ENCODE measurements at places on chromosomes 13 and 19. TPM values are rescaled to one million over a fixed set of nuclear protein-coding genes. Genes with fewer than 3 reads are reported as not detected.

- DNase-seq, result no peak
- no peak overlapping the region for H3K27ac ChIP-seq
- H3K4me3 ChIP-seq, result no peak overlapping the region
- no peaks in the 10 kb centered on the region for H3K36me3 ChIP-seq
- H3K4me1 ChIP-seq, result no peaks in the 10 kb centered on the region
Measured at GRCh38 chr13:50747737-50748350, 95.6 kb downstream of the DLEU7 start.

DNA sequence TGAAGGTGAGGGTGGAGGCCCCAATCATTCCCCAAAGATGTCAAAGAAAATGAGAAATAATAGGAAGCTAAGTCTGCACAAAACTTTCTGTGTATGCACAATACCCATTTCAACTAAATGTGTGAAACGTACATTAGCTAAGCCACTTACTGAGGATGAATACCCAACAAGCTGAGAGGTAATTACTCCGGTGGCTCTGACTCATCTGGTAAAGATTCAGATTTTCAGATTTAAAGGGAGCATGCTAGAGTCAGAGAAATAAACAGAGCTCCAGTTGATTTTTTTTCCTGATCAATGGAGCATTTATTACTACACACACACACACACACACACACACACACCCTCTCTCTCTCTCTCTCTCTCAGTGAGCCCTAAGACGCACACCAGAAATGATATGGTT lies 194.8 kb upstream of the ARGLU1 start:
- H3K27ac ChIP-seq, result no peak overlapping the region
- no peaks in the 10 kb centered on the region for H3K36me3 ChIP-seq
- no peak for DNase-seq

DNA sequence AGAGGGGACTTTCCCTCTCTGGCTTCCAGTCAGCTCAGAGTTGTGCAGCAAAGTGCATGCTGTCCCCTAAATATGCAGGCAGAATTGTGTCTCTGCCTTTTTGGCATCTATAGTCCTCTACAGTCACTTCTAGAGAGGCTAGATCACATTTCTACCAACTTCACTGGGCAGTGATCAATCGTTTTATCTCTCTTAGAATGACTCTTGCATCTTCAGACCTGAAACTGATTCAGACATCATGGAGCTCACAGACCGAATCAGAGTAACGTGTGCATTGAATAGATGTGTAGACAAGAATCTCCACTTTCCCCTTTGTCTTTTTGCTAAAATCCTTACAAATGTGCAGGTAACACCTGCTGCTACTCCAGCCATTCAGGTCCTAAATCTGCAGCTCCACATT lies 6.2 kb downstream of the ZNF253 start:
- H3K4me1 ChIP-seq, result no peaks in the 10 kb centered on the region
- no peaks in the 10 kb centered on the region for H3K27me3 ChIP-seq
- H3K36me3 ChIP-seq, result no peaks in the 10 kb centered on the region

GRCh38 chr19:6126335-6126974 lies 9.0 kb upstream of the ACSBG2 start:
- no peak overlapping the region for H3K4me3 ChIP-seq
- H3K27ac ChIP-seq, result no peak overlapping the region
- DNase-seq, result no peak
- no peaks in the 10 kb centered on the region for H3K27me3 ChIP-seq
- no peaks in the 10 kb centered on the region for H3K36me3 ChIP-seq

DNA sequence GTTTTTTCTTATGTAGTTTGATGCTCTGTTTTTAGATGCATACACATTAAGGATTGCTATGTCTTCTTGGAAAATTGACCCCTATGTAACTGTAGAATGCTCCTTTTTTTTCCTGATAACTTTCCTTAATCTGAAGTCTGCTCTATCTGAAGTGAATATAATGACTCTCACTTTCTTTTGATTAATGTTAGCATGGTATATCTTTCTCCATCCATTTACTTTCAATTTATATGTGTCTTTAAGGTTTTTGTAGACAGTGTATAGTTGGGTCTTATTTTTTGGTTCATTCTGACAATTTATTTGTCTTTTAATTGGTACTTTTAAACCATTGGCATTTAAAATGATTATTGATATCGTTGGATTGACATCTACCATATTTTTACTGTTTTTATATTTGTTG lies 92.3 kb downstream of the URI1 start:
- no peaks in the 10 kb centered on the region for H3K27me3 ChIP-seq
- peaks cover 24% of the 10 kb centered on the region for H3K4me1 ChIP-seq
- no peak overlapping the region for H3K27ac ChIP-seq
- H3K36me3 ChIP-seq, result peaks cover 7% of the 10 kb centered on the region
- no peak overlapping the region for H3K4me3 ChIP-seq

GRCh38 chr13:63853816-63854215 lies 2438.2 kb upstream of the PCDH20 start:
- no peaks in the 10 kb centered on the region for H3K36me3 ChIP-seq
- DNase-seq, result no peak
- no peak overlapping the region for H3K27ac ChIP-seq

DNA sequence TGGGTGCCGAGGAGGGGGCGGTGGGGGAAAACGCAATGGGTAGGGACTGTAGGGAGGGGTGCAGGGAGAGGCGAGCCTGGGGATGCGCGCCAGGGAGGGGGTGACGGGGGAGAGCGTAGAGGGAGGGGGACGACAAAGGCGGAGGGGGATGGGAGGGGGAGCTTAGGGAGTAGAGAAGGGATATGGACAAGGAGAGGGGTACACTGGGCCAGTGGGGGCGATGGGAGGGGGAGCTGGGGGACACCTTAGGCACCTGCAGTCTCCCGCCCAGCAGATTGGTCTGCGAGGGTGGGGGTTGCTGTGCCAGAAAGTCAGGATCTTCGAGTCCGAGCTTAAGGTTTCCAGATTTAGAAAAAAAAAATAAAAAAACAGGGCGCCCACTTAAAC lies 15.7 kb downstream of the CCDC124 start:
- no peak for DNase-seq
- no peak overlapping the region for H3K27ac ChIP-seq
- H3K36me3 ChIP-seq, result peaks cover 7% of the 10 kb centered on the region
- H3K4me3 ChIP-seq, result peak overlapping the region; percentile 43
- H3K27me3 ChIP-seq, result peaks cover 46% of the 10 kb centered on the region

GRCh38 chr19:49336482-49337266 lies 1.5 kb downstream of the CD37 start:
- H3K4me3 ChIP-seq, result no peak overlapping the region
- H3K36me3 ChIP-seq, result peaks cover 9% of the 10 kb centered on the region
- H3K4me1 ChIP-seq, result 0 out of 2 replicates have a peak, but pooled peaks cover 3% of the 10 kb centered on the region
- no peak overlapping the region for H3K27ac ChIP-seq
- H3K27me3 ChIP-seq, result no peaks in the 10 kb centered on the region

The PRSS57 gene
- not detected for total RNA-seq

The KCTD4 gene
- total RNA-seq, result 0.08 TPM

The TINCR gene
- not detected for total RNA-seq

The BRD4 gene
- total RNA-seq, result 14.5 TPM

The S1PR4 gene
- not detected for total RNA-seq

The DIAPH3 gene
- 33.9 TPM for total RNA-seq

The ANGPTL8 gene
- total RNA-seq, result not detected

The GPR12 gene
- total RNA-seq, result not detected

Data from SJSA1 (cell line).